ENCODE measurements at places on chromosomes 13 and 19.
A peak's percentile ranks its signal among the peaks of the same experiment; 100 is the strongest.

- DNase-seq, result no peak
Observed at GRCh38 chr13:113928685-113929627, 44.9 kb downstream of the C13orf46 start.

DNA sequence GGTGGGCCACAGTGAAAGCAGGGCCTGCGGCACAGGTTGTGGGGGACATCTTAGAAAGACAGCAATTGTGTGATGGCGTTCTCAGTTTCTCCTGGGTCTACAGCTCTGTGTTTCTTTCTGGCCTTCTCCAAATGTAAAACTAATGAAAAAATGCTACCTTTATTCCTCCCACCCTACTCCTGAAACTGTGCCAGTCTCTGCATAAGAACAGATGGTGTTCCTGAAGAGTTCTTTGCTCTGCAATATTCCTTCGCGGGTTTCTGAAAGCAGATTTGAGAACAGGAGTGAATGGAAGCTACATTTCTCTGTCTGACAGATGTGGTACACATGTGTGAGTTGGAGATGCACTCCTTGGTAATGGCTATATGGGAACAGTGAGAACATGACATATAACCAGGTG is 18.0 kb upstream of the LRCH1 start:
- no peak for DNase-seq

- no peak for DNase-seq
Observed at GRCh38 chr19:46466536-46467196, 4.7 kb downstream of the PNMA8A start.

GRCh38 chr19:53894707-53895106 is 12.7 kb downstream of the PRKCG start:
- DNase-seq, result no peak

DNA sequence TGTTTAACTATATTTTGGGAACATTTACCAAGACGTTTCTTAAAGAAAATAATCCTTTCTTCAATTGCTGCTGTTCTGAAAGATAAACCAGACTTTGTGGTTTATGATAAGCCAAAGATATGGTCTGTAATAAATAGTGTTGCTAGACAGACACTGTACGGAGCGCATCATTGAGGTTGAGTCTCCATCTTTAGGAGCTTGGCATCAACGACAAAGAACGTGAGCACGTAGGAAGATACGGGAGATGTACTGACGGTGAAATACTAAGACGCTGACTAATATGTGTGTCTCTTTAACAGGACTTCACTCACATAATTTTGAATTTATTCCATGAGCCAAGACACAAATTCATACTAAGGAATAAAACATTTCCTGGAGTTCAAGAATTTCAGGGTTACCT is 16.2 kb downstream of the TEX29 start:
- DNase-seq, result no peak

DNA sequence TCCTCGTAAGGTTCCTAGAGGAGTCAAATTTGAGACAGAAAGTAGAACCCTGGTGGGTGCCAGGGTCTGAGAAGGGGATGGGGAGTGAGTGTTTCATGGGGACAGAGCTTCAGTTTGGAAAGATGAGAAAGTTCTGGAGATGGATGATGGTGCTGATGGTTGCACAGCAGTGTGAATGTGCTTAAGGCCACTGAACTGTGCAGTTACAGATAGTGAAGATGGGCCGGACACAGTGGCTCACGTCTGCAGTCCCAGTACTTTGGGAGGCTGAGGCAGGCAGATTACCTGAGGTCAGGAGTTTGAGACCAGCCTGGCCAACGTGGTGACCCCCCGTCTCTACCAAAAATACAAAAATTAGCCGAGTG is 917 bp downstream of the SPC24 start:
- DNase-seq, result no peak

GRCh38 chr19:32809254-32809653 is 60.3 kb downstream of the SLC7A9 start:
- DNase-seq, result no peak

GRCh38 chr19:17027535-17027975 is 945 bp upstream of the CPAMD8 start:
- no peak for DNase-seq

- no peak for DNase-seq
Observed at GRCh38 chr19:39987167-39987566, 9.7 kb upstream of the ZNF546 start.

- no peak for DNase-seq
Observed at GRCh38 chr19:7740682-7741054, 6.7 kb downstream of the CD209 start.

DNA sequence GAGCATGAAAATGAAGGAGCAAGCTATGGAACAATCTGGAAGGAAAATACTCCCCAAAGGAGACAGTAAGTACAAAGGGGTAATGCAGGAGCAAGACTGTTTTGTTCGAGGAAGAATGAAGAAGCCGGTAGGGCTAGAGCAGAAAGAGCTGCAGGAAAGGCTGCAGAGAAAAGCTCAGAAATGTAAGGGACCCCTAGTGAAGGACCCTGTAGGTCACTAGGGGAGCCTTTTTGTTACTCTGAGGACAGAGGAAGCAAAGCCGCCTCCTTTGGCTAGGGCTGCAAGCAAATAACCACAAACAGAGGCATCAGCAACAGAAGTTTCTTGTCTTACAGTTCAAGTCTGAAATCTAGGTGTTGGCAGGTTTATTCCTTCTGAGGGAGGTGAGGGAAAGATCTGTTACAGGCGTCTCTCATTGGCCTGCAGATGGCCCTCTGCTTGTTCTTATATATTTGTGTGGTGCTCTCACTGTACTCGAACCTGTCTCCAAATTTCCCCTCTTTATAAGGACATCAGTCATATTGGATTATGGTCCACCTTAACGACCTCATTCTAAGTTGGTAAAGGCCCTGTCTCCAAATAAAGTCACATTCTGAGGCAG is 362.3 kb downstream of the COG6 start:
- no peak for DNase-seq

DNA sequence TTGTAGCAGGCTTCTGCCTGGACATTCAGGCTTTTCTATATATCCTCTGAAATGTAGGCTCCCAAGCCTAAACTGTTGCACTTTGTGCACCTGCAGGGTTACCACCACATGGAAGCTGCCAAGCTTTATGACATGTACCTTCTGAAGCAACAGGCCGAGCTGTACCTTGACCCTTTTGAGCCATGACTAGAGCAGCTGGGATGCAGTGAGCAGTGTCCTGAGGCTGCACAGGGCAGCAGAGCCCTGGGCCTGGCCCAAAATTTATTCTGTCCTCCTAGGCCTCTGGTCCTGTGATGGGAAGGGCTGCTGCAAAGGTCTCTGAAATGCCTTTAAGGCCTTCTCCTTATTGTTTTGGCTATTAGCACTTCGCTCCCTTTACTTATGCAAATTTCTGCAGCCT is 23.5 kb upstream of the CD177 start:
- DNase-seq, result no peak

- DNase-seq, result no peak
Observed at GRCh38 chr19:12868540-12869112, 12.6 kb downstream of the DNASE2 start.

DNA sequence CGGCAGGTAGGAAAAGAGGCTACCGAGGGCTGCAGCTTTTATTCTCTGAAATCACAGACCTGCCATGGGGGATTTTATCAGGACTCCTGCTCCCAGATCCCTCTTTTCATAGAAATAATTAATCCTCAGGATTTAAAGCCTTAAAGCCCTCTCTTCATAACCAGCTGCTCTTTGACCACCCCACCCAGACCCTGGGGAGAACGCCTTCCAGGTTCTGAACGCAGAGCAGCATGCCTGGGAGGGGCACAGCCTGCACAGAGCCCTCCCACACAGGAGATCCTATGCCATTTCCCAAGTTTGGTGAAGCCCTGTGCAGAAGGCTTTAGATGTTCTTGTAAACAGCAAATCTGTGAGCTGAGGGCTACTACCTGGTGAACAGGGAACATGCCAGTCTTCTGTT is 91.1 kb downstream of the STOML3 start:
- no peak for DNase-seq

GRCh38 chr19:662207-662961 is 630 bp downstream of the RNF126 start:
- no peak for DNase-seq

- DNase-seq, result no peak
Observed at GRCh38 chr13:109812382-109812781, 26.0 kb upstream of the IRS2 start.

DNA sequence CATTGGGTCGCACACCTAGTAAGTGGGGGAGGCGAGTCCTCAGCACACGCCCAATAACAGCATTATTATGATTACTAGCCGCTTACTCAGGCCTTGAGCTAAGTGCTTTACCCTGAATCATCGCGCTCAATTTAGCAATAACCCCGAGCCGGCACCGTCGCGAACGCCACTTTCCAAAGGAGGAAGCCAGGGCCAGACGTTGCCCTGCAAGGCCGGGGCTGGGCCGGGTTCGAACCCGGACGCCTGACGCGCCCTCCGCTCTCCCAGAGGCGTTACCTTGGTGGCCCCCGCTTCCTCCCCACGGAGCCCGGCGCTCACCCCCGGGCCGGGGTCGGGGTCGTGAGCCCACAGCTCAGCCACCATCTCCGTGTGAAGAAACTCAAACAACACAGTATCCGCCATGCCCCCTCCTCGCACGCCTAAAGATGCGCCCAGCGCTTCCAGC is at the start of gene TRAPPC6A:
Gene TRAPPC6A, minus strand, starts transcription at position 421 of the 445 bp plus-strand sequence. Its CDS starts 19 bp downstream, at position 402.
- no peak for DNase-seq

DNA sequence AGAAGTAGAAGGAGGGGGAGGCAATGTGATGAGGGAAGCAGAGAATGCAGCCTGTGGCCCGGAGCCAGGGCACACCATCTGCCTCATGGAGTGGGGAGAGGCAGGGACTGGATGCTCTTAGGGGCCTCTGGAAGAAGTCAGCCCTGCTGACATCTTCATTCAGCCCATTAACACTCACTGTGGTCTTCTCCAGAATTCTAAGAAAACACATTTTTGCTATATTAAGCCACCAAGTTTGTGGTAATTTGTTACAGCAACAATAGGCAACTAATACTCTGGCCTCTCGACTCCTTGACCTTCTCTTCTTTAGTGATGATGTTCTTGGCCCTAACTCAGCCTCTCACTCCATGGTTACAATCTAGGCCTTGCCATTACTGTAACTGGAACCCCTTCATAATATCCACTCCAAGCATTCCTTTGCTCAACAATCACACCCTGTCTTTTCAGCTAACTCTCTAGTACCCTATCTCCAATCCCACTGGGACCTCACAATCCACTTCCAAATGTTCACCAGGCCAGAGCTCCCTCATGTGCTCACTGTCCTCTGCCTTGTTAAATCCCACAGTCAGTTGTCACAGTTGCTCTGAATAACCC is 98.5 kb downstream of the MIPEP start:
- no peak for DNase-seq

- DNase-seq, result no peak
Observed at GRCh38 chr13:76813000-76813691, 73.1 kb downstream of the KCTD12 start.

- no peak for DNase-seq
Observed at GRCh38 chr13:105177265-105177900, 1358.1 kb downstream of the EFNB2 start.

DNA sequence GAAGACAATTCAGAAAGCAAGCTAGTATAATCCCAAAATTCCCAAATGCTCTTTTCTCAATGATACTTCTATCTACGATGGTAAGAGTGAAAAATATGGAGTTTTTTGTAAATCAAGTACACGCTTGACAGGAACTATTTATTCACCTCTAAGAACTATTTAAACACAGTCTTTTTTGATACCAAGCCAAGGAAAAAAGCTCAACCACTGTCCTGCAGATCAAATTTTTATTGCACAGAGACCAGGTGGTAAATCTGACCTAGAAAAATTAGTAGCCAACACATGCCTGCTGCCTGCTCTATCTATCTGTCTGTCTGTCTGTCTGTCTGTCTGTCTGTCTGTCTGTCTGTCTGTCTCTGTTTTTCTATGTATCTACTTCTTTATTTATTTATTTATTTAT is 292.2 kb downstream of the MZT1 start:
- no peak for DNase-seq

DNA sequence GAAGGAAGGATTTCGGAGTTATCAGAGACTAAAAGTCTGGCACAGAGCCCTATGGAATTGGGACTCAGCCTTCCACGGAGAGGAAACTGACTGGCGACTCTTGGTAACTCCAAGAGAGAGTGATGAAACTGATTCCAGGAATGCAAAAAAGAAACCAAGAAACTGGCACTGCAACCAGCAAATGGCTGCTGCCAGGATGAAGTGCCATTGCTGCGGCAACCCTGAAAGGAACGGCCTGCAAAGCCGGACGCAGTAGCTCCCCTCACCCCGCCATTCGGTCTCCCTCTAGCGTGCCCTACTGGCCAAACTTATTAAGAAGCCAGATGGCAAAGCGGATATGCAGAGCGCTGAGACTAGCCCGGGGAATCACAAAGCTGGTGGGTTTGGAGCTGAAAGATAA is 236.0 kb downstream of the PCDH9 start:
- DNase-seq, result no peak

GRCh38 chr13:111209613-111210012 is 94.5 kb downstream of the ARHGEF7 start:
- no peak for DNase-seq

DNA sequence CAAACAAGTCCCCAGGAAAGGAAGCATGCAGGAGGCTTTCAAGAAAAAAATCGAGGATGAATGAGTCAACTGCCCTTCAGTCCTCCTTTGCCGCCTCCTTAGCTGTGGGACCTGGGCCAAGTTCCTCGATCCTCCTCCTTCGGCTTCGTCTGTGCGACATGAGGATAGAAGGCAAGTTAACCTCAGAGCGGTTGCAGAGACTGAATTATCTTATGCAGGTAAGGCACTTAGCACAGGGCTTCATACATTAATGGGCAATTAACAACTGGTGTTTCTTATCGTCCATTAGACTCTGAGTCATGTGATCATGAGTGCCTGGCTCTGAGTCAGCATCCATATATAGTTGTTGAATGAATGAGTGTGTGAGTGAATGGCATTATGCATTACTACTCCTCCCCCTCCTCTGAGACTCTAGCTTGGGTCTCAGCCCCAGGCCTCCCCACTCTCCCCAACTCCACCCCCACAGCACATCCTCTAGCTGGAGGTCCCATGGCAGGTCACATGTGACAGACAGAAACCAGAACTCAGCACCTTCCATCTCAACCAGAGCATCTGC is 1.6 kb upstream of the TTC9B start:
- peak; percentile 51 for DNase-seq

GRCh38 chr13:105841286-105841685 is 694.2 kb downstream of the EFNB2 start:
- no peak for DNase-seq

DNA sequence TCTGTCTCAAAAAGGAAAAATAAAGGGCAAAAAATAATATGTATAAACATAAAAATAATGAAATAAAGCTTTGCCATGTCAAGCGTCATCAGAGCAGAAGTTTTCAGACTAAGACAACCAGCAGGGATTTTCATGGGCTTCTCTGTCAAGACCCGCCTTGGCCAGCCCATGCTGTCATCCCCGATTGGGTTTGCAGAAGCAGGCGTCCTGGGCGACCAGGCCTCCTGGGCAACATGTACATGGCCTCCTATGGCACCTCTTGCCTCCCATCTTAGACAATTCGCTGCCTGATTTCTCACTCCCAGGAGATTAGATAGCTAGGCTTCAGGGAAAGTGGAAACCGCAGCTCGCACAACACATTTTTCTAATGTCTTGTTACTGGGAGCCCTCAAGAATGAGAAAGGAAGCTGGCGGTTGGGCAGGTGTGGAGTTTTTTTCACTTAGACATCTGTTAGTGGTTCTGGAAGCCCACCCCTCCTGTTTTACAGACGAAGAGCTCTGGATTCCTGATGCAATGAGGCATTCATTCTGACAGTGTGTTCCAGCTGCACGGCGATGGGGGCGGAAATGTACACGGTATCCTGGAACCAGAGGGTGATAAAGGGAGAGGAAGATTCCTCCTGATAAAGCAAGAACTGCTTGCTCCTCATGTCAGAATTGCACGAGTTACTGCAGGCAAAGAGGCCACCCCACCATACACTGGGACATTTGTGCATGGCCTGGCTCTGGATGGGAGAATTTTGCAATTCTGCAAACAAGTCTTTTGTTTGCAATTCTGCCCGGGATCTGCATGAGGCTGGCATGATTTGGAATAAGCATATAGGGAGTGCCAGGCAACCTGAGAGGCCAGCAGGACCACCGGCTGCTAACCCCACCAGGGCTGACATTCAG is 47.4 kb upstream of the KATNAL1 start:
- DNase-seq, result no peak

All from NCI-H1436 treated with DMSO at 0.1 percent for 48 hours (cell line).